Stimulated activated CD4-positive, alpha-beta T cell treated with anti-CD3 and anti-CD28 coated beads, Interleukin-1b, Interleukin-23, amount 100 ng/mL, for 4 hours (primary cell): ENCODE measurements at places on chromosomes 7 and 10.

GRCh38 chr7:100406767-100407166, 21.7 kb downstream of the ZCWPW1 start:
- no peak for DNase-seq

GRCh38 chr7:150665896-150666295, 19.6 kb upstream of the GIMAP2 start:
- no peak for DNase-seq

DNA sequence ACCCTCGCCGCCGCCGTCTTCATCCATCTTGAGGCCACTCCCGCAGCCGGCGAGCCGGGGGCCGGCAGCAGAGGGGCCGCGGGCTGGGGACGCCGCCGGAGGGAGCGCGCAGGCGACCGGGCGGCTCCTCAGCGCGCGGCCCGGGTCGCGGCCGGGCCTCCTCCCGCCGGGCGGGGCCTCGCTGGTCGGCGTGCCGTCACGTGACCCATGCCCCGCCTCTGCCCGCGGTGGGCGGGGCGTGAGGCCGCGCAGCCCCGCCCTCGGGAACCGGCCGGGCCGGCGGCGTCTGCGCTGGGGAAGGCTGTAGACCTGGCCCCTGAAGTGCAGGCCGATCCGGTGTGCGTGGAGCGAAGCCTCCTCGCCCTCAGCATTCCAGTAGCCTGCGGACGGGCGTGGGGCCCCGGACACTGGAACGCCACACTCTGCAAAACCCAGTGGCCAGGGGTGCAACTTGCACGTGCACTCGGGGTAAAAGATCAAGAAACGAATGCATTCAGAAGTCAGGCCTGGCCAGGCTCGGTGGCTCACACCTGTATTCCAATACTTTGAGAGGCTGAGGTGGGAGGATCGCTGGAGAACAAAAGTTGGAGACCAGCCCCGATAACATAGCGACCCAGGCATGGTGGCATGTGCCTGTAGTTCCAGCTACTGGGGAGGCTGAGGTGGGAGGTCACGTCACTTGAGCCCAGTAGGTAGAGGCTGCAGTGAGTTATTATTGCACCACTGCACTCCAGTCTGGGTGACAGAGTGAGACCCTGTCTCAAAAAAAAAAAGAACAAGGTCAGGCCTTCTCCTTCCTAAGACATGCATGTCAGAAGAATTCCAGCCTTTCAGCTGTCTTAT, at the start of gene CYTH3:
Gene CYTH3 (minus strand): TSS at position 144 of the 843 bp plus-strand sequence. CDS start 117 bp downstream, at position 27.
- peak; percentile 76 for DNase-seq

- no peak for DNase-seq
Observed at GRCh38 chr7:4629287-4629895, 52.7 kb upstream of the FOXK1 start.

DNA sequence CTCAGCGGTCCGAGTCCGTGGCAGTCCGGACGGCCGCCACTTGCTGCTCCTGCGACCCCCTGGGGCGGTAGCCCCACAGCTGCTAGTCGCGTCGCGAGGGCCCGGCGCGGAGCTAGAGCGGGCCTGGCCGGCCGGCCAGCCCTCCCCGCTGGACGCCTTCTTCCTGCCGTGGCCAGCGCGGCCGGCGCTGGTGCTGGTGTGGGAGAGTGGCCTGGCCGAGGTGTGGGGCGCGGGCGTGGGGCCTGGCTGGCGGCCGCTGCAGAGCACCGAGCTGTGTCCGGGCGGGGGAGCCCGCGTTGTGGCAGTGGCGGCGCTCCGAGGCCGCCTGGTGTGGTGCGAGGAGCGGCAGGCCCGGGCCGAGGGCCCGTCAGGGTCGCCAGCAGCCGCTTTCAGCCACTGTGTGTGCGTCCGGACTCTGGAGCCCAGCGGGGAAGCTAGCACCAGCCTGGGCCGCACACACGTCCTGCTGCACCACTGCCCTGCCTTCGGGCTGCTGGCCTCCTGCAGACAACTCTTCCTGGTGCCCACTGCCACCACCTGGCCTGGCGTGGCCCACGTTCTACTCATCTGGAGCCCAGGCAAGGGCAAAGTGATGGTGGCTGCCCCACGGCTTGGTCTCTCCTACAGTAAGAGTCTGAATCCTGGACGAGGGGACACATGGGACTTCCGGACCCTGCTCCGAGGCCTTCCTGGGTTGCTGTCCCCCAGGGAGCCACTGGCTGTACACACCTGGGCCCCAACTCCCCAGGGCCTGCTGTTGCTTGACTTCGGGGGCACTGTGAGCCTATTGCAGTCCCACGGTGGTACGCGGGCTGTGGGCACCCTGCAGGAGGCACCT, 631 bp downstream of the HPS6 start:
- no peak for DNase-seq

DNA sequence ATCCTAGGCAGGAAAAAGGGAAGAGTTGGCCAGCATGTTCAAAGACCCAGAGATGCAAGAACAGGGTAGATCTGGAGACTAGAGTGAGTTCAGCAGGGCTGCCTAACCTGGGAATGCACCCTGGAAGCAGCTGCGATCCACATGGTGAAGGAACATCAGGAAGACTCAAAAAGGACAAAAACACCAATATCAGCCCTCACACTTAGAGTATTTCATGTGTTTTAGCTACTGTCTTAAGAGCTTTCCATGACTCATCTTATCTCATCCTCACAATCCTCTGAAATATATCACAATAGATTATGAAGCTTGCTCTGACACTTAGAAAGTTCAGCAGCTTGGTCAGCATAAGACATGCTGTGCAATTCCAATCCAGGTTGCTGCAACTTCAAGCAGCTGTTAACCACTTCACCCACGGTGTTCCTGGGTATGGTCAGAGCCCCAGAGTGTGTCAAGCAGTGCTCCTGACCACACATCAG, 380.9 kb downstream of the PARD3 start:
- no peak for DNase-seq

GRCh38 chr10:6170638-6171037, 32.1 kb upstream of the PFKFB3 start:
- no peak for DNase-seq

GRCh38 chr10:123009105-123009820, 457 bp downstream of the ACADSB start:
- no peak for DNase-seq

DNA sequence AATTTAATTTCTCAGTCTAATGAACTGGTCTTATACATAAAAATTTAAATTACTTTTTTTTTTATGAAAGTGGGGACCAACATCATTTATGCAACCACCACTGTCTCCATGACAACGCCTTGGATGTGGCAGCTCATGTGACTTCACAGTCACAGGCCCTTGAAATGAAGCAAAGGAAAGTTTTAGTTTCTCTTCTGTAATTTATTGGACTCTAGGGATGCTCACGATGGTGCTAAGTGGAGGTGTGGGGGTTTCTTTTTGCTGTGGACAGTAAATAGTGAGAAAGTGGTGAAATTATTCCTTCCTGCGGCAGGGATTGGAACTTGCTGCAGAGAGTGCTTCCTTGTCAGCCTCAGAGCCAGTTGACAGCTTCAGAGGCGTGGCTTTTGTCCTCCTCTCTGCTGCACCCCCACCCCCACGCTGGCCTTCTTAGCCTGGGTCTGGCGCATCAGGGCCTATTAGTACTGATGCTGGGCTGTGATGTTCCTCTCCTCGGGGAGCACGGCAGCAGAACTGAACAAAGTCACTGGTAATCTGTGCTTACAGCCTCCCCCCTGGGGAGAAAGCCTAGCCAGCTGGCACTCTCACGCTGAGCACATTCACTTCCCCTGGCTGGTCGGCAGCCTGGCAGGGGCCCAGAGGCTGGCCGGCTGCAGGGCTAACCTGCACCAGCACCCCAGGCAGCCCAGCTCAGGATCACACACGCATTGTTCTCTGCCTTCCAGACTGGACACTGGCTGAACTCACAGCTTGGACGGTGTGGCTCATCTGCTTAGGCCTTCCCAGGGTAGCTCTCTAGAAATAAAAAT, 517.5 kb upstream of the GALNT17 start:
- DNase-seq = no peak

DNA sequence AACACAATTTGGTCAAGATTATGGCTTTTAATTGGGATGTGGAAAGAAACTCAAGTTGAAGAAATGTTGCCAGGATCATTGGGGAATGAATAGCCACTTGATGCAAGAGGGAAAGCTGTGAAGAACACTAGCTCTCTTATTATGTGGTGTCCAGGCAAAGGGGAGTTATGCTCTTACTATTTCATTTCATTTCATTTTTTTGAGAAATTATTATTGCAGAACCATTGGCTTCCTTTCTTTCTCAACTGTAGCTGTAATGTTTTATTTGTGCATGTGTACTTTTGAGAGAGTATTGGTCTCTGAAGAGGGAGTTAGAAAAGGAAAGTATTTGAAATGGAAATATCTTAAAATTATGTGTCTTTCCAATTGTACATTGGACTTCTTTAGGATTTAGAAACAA, 312.6 kb upstream of the BMPER start:
- DNase-seq = no peak

GRCh38 chr10:112851588-112852211, 98.3 kb upstream of the TCF7L2 start:
- DNase-seq = no peak

DNA sequence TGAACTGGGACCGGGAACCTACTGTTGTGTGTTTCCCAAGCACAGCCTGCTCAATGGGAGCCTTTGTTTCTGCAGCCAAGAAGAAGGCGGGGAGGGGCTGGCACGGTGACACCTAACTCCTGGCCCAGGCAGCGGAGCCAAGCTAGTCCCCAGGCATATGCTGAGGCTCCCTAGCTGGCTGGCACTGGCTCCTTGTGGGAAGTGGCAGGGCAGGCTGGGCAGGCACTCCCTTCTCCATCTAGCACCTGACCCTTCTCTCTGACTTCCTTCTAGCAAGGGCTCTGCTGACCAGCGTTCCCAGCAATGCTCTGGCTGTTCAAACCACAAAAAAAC, 325.0 kb downstream of the PLXNA4 start:
- DNase-seq = no peak

DNA sequence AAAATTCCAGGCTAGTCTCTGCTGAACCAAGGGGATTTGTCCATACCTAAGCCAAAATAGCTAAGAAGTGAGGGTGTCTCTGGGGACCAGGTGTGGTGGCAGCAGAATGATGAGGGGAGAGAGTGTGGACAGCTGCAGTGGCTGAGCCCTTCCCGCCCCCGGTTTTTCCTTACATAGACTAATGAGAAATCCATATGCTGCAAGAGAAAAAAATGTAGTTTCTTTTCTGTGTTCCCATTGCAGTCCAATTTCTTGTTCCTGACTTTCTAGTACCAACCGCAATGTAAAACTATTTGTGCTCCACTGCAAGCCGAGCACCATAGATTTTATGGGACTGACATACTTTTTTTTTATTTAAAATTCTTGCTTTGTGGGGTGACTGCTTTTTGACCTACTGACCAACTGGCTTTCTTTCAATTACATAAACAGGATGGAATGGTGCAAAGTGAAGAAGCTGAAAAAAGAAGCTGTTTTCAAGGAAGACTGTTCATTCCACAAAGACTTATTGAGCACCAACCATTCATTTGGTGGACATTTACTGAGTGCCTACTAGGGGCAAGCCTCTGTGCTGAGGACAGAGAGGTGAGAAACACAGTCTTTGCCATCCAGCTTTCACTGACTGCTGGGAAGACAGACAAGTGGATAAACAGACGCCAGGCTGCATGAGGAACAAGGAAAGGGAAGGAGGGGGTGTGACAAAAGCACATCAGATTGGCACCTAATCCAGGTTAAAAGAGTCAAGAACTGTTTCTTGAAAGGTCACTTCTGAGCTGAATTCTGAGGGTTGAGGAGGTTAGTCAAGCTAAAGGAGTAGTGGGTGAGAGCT, 9.8 kb downstream of the CEP41 start:
- no peak for DNase-seq

GRCh38 chr10:131398166-131398565, 86.6 kb upstream of the TCERG1L start:
- no peak for DNase-seq

DNA sequence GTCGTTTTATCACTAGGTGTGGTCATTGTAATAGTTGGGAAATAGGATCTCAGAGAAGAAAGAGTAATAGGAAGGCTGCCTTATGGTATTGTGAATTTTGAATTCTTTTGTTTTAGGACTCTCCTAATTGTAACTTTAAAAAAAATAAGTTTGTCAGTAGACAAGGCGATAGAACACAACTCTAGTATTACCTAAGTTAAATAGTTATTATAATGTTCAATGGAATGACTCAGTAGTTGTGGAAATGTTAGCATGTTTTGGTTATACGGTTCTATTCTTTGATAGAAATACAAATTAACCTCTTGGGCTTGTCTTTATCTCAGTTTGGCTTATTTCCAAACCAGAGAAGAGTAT, 1.4 kb downstream of the DNAH11 start:
- DNase-seq = no peak

GRCh38 chr10:76230921-76231285, 799.5 kb downstream of the LRMDA start:
- DNase-seq = no peak

- no peak for DNase-seq
Observed at GRCh38 chr7:80644054-80644453, 5.6 kb downstream of the CD36 start.

DNA sequence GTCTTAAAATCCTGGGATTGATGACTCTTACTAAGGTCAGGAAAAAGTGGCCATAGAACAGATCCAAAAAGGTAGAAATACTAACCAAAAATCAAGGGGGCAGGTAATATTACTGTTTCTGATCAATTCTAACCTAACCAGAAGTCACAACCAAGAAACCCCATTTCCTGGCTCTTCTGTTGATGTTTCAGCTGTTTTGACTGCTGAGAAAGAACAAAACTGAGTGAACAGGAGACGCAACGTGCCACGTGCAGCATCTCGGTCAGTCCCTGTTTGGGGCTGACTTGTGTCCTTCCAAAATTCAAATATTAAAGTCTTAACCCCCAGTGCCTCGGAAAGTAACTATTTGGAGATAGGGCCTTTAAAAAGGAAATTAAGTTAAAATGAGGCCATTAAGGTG, 56.8 kb downstream of the JAZF1 start:
- no peak for DNase-seq

DNA sequence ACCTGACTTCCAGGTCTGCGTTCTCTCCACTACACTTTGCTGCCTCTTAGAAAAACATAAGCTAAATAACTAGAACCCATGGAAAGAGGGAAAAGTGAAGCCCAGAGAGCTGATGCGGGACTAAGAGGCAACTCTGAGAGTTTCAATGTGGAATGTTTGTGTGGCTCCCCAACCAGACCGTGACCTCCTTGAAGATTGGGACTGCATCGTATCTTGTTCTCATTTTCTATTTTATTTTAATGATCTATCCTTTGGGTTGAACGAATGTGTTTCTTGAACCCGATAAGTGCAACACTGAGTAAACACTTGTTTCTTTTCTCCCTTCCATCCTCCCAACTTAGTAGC, 77.4 kb downstream of the TPST1 start:
- no peak for DNase-seq

DNA sequence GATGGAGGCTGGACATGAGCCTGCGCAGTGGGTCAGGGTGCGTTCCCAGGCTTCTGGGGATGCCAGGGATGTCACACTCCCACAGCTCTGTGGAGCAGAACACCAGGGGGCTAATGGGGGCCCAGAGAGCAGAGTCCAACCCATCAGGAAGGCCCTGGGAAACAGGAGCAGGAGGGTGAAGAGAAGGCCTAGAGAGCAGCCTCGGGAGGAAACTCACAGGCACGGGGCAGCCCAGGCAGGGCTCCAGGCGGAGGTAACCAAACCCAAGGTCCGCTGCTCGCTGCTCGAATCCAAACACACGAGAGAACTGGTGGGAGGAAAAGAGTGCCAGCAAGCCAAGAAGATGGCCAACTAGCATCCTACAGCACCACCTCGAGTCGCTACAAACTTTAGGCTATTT, 130.7 kb upstream of the LANCL2 start:
- DNase-seq = no peak

- DNase-seq = no peak
Observed at GRCh38 chr7:127702052-127702652, 50.2 kb downstream of the SND1 start.

- DNase-seq = no peak
Observed at GRCh38 chr10:102405108-102405571, 9.6 kb downstream of the NFKB2 start.
